ENCODE measurements at places on chromosomes 2 and 18.

DNA sequence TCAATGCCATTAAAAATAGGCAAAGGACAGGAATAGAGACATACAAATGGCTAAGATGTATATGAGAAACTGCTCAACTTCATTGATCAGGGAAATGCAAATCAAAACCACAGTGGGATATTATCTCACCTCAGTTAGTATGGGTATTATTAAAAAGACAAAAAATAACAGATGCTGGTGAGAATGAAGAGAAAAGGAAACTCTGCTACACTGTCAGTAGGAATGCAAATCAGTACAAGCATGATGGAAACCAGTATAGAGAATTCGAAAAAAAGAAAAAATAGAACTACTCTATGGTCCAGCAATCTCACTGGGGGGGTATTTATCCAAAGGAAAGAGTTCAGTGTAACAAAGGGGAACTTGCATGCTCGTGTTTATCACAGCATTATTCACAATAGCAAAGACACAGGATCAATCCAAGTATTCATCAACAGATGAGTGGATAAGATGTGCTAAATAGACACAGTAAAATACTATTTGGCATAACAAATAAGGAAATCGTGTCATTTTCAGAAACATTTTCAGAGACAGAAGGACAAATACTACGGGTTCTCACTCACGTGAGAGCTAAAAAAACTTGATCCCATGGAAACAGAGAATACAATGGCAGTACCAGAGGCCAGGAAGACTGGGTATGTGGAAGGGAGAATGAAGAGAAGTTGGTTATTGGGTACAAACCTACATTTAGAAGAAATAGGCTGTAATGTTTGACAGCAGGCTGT, 60.6 kb downstream of the CCDC74A start:
- no peak for DNase-seq

DNA sequence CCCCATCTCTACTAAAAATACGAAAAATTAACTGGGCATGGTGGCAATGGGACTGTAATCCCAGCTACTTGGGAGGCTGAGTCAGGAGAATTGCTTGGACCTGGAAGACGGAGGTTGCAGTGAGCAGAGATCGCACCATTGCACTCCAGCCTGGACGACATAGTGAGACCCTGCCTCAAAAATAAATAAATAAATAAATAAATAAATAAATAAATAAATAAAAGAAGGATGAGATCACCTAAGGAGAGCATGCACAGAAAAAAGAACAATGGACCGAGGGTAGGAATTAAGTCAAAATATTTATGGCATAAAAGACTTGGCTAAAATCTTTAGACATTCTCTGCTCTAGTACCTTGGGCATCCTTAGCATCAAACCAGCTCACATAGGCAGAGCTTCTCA, 8.9 kb upstream of the RBMS1 start:
- no peak for DNase-seq

DNA sequence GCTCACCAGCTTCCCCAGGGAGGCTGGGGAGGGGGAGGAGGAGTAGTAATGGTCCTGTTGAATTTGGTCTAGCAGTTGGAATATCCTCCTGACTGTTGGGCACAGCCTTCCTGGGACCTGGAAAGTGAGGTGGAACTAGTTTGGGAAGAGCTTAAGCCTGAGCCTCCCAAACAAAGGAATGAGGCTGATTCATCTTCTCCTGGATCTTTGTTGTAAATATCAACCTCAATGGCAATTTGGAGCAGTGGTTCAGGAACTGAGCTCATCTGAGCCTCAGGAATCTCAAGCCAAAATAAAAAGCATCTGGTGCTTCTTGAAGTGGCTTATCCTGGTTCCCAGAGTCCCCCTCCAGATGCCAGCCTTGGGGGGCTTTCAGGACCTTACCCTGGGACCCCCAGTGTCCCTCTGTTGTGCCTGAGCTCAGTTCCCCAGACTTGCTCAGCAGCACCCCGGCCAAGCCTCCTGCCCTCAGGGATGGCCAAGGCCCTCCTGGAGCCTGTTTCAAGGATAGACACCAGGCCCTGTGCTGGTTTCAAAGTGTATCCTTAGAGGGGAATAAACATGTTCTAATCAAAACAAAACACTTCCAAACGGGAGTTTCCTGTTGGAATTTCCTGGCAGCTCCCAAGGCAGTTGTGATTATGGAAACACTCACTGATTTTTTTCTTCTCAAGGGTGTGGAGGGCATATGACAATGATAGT, 112.6 kb downstream of the DDX1 start:
- DNase-seq = no peak

- no peak for DNase-seq
Measured at GRCh38 chr2:159555651-159556392, 60.5 kb downstream of the BAZ2B start.

- DNase-seq = no peak
Measured at GRCh38 chr2:30569946-30570345, 122.9 kb downstream of the LCLAT1 start.

GRCh38 chr18:53417003-53417402, 807.5 kb downstream of the MBD2 start:
- DNase-seq = no peak
